ENCODE measurements at places on chromosomes 1 and 21.
A peak's percentile ranks its signal among the peaks of the same experiment; 100 is the strongest.

DNA sequence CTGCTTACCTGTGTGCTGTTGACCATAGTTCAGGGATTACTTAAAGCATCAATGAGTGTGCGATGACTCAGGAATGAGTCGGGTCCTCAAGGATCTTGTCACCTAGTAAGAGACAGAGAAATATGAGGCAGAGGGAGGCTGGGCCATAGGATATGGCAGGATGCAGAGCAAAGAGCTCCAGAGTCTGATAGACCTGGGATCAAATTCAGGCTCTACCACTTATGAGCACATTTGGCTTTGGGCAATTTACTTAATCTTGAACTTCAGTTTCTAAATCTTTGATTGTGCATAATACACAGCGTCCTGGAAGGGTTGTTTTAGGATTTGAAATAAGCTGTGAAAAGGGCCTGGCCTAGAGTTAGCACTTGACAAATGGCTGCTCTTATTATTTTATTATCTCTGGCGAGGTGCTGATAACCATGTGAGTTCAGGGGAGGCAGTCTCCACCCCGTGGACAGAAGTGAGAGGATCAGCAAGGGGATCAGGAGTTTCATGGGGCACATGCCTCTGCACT lies 94.5 kb downstream of the ROR1 start:
- peak; percentile 44 for DNase-seq

- DNase-seq, result no peak
Measured at GRCh38 chr1:218454700-218455282, 109.7 kb downstream of the TGFB2 start.

- DNase-seq, result peak; percentile 80
Measured at GRCh38 chr1:63642901-63643300, 49.7 kb downstream of the PGM1 start.

GRCh38 chr1:109185990-109186732 lies 27.6 kb upstream of the SARS1 start:
- DNase-seq, result no peak
